Fibroblast of lung (primary cell): ENCODE measurements at places on chromosomes 16 and 17. TPM values are rescaled to one million over a fixed set of nuclear protein-coding genes. Genes with fewer than 3 reads are reported as not detected.

DNA sequence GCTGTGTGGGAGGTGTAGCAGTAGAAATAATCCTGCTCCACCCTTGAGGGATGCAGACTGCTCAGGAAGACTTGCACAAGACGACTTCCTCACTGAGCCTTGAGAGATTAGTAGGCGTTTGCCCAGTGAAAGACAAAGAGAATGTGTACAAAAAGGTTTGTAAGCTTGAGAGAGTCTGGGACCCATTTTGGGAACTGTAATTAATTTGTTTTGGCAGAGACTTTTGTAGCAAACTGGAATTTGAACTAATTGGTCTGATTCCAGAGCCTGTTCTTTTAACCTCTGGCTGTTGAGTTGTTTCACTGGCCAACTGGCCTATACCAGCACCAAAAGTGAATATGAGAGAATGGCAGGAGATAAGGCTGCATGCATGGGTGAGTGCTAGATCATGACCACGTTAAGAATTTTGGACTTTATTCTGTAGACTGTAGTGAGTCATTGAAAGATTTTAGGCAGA is 75.5 kb downstream of the AATF start:
- DNase-seq, result peak; percentile 30

- no peak for DNase-seq
These were observed 2.8 kb downstream of the ELOB start for GRCh38 chr16:2774161-2774891.

DNA sequence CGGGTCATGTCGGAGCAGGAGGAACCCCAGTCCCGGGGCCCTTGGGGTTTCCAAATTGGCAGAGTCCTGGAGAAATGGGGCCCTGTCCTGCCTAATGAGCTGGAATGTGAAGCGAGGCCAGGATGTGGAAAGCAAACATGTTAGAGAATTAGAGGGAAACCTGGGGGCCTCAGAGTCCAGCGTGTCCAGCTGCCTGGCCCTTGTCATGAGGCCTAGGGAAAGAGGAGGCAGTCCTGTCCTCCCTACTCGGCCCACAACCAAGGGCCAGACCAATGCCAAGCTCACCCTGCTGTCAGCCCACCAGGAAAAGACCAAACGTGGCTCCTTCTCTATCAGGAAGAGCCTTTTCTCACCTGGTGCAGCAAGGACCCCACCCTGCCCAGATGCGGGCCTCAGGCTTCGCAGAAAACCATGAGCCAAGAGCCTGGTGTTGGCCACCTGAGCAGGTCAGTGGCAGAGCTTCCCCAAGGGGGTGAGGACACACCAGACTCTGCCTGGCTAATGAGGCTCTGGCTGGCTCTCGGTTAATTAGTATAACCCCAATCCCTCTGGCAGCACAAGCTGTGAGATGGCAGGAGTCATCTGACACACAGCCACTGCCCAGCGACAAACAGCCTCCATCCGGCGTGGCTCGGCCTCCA is 10.1 kb downstream of the TEKT5 start:
- DNase-seq, result no peak

DNA sequence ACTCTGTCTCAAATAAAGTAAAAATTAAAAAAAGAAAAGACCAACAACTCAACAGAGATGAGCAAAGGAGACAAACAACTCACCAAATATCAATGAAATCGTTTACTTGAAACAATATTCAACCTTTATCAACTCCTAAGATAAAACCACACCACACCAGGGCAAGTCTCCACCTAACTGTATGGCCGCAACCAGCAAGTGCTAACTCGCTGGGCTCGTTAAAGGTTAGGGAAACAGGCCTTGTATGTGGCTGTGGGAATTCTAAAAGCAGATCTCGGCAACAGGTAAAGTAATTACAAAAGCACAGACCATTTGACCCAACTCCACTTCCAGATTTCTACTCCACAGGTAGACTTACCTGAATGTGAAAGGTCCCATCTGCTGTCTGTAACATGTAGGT is 9.3 kb downstream of the ZCCHC14 start:
- DNase-seq, result no peak

CNTNAP1 gene
- 20.5 and 40.1 TPM in 2 replicates for total RNA-seq

ANTKMT gene
- 24.9 and 31.5 TPM in 2 replicates for total RNA-seq

GRCh38 chr17:28634206-28634865 is 10.6 kb downstream of the BLTP2 start:
- DNase-seq, result no peak

ALOXE3 gene
- not detected in 2 replicates for total RNA-seq

DNA sequence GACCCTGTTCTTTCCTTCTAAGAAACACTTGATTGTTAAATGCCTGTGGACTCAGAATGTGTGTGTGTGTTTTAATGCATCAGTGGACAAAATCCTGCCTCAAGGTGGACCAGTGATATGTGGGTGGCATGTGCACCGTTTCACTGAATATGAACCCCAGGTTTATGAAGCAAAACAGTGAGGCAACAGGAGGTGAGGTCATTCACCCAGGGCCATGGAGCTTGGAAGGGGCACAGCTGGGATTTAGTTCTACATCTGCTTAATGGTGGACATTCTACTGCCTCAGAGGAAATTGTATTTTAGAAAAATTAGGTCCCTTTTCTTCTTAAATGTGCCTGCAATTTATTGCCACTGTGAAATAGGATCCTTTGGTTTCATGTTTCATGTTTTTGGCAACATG is 549.5 kb upstream of the EEF2KMT start:
- no peak for DNase-seq

- DNase-seq, result no peak
These were observed 26.6 kb upstream of the SRCIN1 start for GRCh38 chr17:38632334-38632733.

GRCh38 chr17:28385037-28385400 is 13.5 kb downstream of the SARM1 start:
- no peak for DNase-seq

PYY gene
- 0.33 TPM in 1 of 2 replicates, not detected in the other for total RNA-seq

SLC5A11 gene
- under 0.01 TPM in 1 of 2 replicates, not detected in the other for total RNA-seq

DNA sequence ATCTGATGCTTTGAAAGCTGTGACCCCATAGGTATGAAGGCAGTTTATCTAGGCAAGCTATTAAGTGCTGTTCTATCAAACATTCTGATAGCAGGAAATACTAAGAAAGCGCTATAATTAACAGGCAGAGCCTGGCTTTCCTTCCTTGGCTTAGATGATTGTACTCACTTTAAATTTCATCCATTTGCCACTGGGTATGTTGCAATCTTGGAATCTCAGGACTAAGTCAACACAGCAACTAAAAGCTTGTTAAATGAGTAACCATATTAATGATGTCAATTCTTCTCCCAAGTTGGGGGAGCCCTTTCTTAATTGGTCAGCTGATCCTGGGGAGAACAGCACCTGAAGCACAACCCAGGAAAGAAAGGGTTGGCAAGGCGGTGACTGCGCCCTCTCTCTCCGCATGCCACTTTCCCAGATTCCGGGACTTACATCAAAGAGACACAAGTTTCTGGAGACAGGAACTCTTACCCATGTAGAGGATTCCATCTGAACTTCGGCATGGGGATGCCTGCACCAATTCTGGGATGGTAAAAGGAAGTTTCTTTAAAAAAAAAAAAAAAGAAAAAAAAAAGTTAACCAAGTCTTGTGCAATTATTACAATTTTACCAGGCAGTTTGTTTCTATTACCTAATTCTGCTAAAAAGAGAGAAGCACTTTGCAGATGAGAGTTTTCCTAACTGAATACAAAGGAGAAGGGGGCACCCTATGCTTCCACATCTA is 54.4 kb upstream of the ICAM2 start:
- DNase-seq, result peak; percentile 68

DNA sequence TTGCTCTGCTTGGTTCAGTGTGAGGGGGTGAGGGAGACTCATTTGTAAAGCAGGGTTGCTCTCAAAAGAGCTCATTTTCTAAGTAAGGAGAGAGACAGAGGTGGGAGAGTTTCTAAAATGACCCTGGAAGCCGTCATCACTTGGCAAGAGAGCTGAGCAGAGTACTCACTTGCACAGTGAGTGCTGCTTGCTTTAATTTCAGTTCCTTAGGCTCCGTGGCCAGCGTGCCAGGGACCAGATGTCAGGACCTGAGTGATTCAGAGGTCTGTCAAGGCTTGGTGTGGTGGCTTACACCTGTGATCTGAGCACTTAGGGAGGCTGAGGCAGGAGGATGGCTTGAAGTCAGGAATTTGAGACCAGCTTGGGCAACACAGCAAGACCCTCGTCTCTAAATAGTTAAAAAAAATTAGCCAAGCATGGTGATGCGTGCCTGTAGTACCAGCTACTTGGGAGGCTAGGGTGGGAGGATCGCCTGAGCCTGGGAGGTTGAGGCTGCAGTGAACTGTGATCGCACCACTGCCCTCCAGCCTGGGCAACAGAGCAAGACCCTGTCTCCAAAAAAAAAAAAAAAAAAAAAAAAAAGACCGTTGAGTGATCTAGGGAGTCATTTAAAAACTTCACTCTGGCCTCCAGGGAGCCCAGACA is 10.7 kb downstream of the ZNF205 start:
- no peak for DNase-seq

- peak; percentile 43 for DNase-seq
These were observed 18.6 kb downstream of the FLOT2 start for GRCh38 chr17:28878981-28879380.

GRCh38 chr16:67897231-67897630 is 4.2 kb downstream of the PSKH1 start:
- DNase-seq, result peak; percentile 57

DNA sequence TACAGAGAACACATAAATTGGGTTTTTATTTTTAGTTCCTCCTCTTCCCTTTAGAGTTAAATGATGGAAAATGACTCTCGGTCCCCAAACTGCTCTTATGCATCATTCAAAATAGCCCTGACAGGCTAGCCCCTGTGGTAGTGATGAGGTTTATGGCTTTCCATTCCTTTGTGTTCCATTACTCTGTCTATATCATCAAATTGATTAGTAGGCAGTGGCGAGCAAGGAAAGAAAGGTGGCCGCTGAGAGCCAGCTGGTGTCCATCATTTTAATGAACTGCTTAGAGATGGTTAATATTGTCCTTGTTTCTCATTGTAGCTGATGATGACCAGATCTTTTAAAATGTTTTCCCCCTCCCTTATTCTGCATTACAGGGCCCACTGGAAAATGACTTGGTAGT is 179.5 kb downstream of the PHKB start:
- DNase-seq, result no peak

NPIPB6 gene
- total RNA-seq, result 0.66 TPM in 1 of 2 replicates, not detected in the other

- no peak for DNase-seq
These were observed 32.8 kb downstream of the BEAN1 start for GRCh38 chr16:66459878-66460277.

GRCh38 chr17:78857266-78857665 is 16.7 kb upstream of the USP36 start:
- no peak for DNase-seq

DDX5 gene
- total RNA-seq, result 393 and 439 TPM in 2 replicates

CDH11 gene
- 220 and 302 TPM in 2 replicates for total RNA-seq

DNA sequence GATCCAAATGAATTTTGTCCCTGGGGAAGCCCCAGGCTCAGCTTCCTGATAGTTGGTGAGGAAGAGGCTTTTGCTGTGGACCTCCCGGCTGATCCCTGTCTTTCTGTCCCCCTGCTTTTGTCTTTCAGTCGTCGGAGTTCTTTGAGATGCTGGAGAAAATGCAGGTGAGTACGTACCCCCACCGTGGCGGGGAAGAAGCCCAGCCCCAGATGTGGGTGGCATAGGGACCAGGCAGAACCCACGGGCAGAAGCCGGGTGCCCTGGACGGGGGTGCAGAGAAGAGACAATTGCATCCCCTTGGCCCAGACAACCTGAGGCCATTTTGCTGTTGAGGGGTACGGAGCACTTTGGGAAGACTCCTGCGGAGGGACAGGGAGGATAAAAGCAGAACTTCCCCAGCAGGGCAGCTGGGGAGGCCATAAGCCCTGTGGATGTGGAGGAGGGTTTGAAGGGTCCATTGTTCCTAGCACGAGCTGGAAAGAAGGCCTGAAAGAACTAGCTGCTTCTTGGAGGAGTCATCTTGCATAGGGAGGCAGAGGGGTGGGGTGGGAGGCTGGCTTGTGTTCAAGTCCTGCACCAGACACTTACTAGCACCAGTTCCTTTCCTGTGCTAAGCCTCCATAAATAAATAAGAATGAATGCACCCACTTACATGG is 105.6 kb downstream of the OR1D5 start:
- peak; percentile 68 for DNase-seq

DNA sequence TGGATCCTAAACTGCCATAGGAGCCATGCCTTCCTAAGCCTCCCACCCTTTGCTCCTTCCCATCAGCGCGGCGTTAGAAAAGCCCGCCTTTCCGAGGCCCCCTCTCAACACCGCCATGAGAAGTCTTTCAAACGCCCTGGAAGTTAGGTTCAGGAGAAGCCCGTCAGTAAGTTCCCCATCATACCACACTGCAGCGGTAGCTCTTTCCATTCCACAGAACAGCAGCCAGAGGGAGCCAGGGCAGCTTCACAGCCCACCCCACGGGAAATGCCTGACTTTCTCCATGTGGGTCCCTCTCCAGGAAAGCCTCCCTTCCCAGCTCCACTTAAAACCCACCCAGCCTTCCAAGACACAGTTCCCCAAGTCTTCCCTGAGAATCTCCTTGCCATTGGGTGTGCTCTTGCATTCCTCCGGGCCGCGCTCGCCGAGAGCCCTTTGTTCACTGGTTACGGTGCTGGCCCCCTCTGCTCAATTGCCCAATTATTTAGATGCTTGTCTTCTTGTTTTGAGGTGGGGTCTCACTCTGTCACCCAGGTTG is 28.7 kb downstream of the KIAA0513 start:
- peak; percentile 57 for DNase-seq

DNA sequence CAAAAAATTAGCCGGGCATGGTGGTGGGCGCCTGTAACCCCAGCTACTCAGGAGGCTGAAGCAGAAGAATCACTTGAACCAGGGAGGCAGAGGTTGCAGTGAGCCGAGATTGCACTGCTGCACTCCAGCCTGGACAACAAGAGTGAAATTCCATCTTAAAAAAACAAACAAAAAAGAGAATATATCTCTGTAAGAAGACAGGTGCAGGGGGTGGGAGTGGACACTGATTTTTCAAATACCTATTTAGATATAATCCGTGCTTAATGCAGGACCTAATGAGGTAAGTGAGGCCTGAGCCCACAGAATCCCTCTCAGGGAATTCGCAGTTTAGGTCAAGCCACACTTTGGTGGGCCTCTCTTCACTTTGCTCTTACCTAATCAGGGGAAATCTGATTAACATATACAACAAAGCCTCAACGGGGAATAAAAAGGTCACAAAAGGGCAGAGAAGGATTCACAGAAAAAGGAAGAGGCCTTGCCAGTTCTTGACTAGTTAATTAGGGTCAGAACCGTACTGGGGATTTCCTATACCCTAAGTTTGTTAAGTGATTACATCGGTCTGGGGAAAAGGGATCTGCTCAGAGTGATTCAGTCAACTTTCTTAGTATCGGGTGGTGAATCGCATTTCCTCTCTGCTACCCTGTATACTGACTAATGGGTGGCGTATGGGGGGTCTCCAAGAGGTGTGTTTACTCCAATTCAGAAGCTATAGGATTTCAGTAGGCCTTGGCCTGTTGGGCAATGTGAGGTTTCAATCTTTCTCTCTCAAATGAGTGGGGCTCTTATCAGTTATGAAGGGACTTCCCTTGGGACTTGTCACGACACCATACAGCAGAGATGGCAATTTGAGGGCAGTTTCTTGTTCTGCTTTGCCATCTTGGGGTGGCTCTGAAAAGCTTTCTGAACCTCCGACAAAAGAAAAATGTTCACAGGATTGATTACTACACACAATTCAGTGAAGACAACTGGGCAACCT is 1.9 kb upstream of the NFAT5 start:
- peak; percentile 17 for DNase-seq

ZPBP2 gene
- not detected in 2 replicates for total RNA-seq

PIK3R6 gene
- not detected in 2 replicates for total RNA-seq
